Stimulated activated CD4-positive, alpha-beta T cell treated with anti-CD3 and anti-CD28 coated beads, Interleukin-12 subunit alpha, Interleukin-12 subunit beta, amount 100 ng/mL, for 24 hours (primary cell): ENCODE measurements at places on chromosomes 4 and X.

DNA sequence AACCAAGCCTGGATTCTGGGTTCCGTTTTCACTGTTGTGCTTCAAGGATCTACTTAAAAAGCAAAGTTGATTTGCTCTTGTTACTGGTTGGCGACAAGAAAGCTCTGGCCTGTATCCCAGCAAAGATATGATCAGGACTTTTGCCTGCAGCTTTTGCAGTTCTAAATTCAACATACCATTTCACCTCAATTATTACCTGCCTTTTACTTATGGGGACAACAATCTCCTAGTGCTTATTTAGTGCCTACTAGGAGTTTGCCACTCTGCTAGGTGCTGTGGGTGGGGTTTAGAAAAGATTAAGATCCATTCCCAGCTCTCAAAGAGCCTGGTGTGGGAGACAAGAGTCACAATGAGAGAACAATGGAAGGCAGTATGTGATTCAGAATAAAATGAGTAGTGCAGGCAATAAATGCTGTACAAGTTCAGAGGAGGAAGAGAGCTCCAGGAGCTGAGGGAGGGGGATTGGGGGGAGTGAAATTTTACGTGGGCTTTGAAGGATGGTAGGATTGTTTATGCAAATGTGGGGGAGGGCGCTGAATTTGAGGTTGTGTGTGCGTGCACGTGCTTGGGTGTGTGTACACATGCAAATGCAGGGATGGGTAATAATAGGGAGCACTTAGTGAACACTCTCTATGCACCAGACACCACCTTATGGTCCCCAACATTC, 5.0 kb upstream of the TMEM164 start:
- no peak for DNase-seq

- no peak for DNase-seq
Observed at GRCh38 chr4:53943345-53944085, 120.9 kb downstream of the CHIC2 start.

- DNase-seq, result no peak
Observed at GRCh38 chrX:116318672-116319071, 117.7 kb upstream of the SLC6A14 start.

DNA sequence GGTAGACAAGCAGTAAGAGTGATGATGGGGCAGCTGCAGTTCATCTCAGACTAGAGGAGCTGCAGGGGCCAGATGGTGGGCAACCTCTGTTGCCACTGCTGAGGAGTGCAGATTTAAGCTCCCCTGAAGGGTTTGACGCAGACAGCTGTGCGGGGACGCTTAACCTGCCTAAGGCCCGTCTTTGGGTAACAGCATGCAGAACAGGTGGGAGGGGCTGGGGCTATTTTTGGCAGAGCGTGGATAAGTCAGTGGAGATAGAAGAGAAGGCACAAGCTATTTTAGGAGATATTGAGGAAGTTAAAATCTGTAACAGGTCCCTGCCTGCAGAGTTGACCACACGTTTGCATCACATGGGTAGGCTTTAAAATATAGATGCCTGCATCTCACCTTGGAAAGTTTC, 10.5 kb downstream of the CD99 start:
- DNase-seq, result no peak

DNA sequence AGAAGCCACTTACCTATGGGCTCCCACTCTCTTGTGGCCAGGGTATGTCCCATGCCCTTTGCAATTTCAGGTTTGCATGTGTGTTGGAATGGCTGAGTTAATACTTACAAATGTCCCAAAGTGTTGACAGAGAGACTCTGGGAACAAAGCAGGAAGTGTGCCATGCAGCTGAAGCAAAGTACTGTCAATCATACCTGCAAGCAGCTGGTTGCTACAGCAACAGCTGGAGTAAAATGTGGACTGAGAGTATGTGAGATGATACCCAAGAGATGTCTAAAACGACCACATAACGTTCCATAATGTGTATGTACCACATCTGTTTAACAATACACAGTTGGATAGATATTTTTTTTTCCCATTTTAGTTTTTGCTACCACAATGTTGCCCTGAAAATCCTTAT, 82.8 kb upstream of the CAMK2D start:
- DNase-seq, result no peak

GRCh38 chr4:136526517-136526916, 1005.8 kb downstream of the PCDH18 start:
- DNase-seq, result no peak

DNA sequence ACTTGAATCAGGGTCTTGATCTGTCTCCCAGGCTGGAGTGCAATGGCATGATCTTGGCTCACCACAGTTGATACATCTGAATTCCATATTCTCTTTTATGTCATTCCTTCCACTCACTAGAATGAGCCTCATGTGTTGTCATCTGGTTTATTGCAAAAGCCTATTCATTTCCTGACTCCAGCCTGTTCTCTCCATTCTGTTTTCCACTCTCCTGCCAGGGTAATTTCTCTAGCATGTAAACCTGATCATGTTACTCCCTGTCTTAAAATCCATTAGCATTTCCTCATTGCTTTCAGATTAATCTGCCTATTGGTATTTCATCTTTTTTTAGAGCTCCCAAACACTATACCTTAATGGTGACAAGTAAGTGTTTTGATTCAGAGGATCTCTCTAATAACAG, 4.3 kb upstream of the DDX60L start:
- no peak for DNase-seq

DNA sequence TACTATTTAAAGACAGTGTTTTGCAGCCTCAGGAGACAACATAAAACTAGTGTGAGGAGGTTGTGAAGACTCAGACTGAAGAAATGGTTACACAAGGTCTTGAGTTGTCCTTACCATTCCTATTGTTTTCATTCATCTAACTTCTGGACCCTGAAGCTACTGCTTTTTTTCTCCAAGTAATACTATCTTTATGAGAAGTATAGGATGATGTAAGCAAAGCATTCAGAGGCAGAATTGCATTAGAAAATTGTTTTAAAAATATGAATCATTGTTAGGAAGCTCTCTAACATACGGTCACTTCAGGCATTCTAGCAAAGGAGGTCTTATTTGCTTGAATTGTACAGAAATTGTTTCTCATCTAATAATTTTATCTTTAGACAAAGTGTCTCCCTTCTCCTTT, 357.8 kb downstream of the TLL1 start:
- no peak for DNase-seq

DNA sequence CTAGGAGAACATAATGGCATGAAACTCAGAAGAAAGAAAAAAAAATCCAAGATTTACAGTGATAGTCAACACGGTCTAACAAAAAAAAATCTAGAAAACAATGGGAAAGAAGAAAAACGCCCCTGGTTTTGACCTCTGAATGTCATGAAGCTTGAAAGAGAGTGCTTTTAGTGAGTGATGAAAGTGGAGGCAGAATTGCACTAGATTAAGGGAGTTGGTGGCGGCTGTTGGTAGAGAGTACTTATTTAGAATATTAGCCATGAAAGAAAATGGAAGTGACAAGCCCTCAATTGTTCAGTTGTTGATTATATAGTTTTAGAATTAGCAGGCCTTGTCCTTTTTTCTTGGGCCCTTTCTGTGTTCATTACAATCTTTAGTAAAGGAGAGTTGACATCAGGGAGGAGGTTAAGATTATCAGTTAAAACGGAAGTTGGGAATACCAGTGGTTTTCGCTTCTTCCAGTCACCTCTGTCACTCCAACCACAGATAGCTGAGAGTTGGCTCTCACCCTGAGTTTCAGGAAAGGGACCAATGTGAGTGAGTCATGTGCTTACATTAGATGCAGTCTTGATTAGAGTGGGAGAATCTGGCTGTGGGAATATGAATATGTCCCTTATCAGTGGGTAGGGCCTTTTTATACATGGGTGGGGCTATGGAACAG, 29.7 kb downstream of the EREG start:
- no peak for DNase-seq

DNA sequence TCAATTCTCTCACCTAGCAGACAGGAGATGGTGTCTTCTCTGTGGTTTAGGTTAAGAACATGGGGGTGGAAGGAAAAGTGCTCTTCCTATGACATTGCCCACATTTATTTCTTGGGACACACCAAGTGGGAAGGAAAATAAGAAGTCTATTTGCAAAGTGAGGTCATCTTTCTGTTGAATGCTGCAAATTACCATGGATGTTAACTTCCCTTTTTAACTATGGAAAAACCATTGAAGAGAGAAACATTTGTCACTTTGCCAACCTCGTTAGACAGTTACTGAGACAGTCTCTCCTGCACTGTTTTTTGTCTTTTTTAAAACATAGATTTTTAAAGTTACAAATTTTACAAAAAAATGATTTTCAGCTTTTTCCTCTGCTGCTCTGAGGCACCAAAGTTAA, 72.8 kb upstream of the BEND4 start:
- DNase-seq, result no peak

GRCh38 chrX:150489359-150490015, 78.9 kb upstream of the MTM1 start:
- DNase-seq, result no peak

DNA sequence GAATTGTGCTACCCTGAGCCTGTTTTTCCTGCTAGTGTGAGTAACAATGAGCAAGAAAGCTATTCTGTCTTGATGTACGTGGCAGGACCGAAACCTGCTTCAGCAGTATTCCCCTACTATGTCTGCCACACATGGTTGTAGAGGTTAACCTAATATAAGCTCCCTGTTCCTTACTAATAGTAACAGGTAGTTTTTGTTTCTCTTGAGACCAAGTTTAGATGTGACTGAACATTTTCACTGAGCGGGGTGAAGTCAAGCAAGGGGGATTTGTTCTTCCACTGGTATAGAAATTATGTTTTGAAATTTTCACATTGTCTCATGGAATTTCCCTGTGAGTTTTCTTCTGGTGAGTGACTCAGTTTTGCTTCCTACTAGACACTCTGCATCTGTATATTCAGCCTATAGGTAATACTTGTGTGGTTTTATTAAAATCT, 37.3 kb downstream of the RRAGB start:
- DNase-seq, result no peak

DNA sequence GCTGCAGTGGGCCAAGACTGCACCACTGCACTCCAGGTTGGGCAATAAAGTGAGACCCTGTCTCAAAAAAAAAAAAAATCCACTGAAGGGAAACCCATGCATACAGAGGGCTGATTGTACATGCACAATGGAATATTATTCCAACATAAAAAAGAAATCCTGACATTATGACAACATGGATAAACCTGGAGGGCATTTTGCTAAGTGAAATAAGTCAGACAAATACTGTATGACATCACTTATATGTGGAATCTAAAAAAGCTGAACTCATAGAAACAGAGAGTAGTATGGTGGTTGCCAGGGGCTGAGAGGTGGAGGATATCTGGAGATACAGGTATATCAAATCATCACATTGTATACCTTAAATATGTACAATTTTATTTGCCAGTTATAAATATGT, 102.2 kb downstream of the PPEF1 start:
- no peak for DNase-seq

GRCh38 chr4:87989765-87990164, 14.3 kb downstream of the SPP1 start:
- DNase-seq, result no peak

DNA sequence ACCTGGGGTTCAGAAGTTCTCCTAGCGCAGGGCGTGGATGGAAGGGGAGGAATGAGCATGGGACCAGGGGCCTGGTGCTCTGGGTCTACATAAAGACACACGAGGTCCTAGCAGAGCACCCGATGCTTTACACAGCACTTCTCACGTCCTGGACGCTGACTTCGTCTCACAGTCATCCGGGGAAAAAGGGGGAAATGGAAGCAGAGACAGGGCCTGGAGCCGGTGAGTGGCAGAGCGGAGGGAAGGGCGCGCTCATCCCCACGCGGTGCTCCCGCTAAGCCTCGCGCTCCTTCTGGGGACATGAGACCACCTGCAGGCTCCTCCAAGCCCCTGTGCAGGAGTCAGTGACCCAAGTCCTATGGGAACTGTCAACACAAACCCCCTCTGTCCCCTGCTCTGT, 157.7 kb downstream of the AFAP1 start:
- DNase-seq, result no peak

- no peak for DNase-seq
Observed at GRCh38 chrX:72110051-72110875, 21.5 kb downstream of the RTL5 start.

DNA sequence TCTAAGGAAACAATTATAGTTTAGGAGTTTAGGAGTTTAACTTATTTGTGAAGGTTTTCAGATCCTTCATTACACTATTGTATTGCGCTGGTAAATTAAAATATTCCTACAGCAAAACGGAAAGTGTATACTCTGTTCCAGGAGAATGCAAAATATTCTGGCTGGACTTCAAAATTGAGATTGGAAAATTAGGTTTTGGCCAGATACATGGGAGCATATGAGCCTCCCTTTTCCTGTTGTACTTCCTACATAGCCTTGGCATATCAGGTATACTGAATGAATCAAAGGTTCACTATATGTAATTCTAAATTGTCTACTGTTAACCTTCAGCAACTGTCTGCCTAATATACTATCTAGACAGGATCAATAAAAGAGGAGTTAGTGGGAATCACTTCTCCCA, 25.2 kb upstream of the GRIA2 start:
- no peak for DNase-seq

GRCh38 chrX:23844502-23845138, 61.6 kb downstream of the SAT1 start:
- no peak for DNase-seq

GRCh38 chr4:20504146-20504545, 196.1 kb upstream of the PACRGL start:
- no peak for DNase-seq
